Stimulated activated CD8-positive, alpha-beta memory T cell treated with anti-CD3 and anti-CD28 coated beads, Interleukin-15, amount 100 ng/mL, for 1 hour (primary cell): ENCODE measurements at places on chromosomes 3 and 15.

GRCh38 chr3:23659840-23660430, 145.8 kb upstream of the UBE2E1 start:
- no peak for DNase-seq

DNA sequence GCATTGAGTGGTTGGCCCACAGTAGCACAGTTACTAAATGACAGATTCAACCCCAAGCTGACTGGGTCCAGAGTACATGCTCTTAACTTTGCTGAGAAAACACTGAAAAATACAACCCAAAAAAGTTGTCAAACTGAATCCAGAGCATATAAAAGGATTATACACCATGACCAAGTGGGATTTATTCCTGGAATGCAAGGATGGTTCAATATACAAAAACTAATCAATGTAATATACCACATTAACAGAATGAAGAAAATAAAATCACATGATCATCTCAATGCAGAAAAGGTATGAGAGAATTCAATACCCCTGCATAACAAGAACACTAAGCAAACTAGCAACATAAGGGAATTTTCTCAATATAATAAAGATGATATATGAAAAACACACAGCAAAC, 98.5 kb downstream of the STAG1 start:
- no peak for DNase-seq

- no peak for DNase-seq
Measured at GRCh38 chr3:2577571-2577970, 478.9 kb downstream of the CNTN4 start.

GRCh38 chr3:161781381-161781780, 284.8 kb downstream of the OTOL1 start:
- no peak for DNase-seq

DNA sequence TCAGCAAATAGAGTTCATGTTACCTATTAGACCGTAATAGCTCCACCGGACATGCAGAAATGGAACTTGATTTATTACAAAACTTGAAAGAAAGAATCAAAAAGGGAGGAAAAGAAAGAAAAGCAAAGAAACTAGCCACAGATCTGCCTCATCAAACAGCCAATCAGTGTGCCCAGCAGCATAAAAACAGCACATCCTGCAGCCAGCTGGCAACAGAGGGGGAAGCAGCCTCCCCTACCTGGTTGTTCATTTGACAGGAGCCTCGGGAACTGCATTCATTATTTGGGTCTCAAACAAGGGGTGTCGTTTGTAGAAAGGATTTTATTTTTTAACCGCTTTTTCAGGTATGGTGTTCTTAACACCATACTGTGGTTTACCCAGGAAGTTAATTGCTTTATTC, 181.5 kb upstream of the TOPAZ1 start:
- DNase-seq: no peak

GRCh38 chr15:44035781-44036699, 159.0 kb downstream of the FRMD5 start:
- DNase-seq: no peak

- no peak for DNase-seq
Measured at GRCh38 chr3:15180042-15180611, 25.9 kb upstream of the CAPN7 start.

- no peak for DNase-seq
Measured at GRCh38 chr3:102356506-102356905, 78.3 kb upstream of the ZPLD1 start.

DNA sequence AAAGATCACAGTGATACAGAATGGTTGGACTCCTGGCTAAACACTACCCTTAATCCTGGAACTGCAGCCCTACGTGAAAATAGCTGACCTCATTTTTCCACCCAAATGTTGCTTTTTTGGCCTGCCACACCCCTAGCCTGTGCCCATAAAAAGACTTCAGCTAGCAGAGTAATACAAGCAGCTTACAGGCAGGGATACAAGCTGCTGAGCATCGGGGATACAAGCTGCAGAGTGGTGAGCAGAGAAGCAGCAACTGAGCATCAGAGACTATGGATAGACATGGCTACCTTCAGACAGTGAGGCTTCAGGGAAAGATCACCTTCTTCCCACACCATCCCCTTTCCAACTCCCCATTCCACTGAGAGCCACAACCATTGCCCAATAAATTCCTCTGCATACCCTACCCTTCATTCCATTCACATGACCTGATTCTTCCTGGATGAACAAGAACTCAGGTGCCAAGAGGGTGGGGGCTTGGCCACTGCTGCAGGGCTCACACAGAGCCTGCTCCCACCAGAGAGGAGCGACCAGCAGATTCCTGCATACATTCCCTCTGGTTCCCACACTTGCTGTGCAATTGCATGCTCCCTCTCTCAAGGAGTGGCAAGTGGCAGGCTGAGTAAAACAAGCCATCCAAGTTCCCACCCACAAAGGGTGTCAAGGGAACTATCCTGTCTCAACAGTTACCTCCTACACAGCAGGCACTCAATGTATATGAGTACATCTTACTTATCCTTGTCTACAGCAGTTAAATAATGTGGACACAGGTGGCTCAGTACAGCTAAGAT, 217.5 kb downstream of the ALCAM start:
- DNase-seq: no peak

DNA sequence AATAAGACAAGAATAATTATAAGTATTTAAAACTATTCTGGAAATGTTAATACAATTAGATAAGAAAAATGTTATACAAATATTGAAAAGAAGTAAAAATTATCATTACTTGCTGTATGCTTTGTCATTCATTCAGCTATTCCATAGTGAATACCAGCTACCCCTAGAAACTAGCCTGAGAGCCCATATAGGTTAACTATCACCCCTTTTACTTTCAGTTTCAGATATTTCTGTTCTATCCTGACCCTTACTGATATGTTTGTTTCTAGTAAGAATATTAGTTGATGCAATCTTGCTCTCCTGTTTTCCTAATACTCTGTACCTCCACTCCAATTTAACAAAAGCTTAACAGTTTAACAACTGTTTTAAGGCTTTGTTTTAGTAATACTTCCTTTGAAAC, 31.6 kb downstream of the FAM227B start:
- no peak for DNase-seq

DNA sequence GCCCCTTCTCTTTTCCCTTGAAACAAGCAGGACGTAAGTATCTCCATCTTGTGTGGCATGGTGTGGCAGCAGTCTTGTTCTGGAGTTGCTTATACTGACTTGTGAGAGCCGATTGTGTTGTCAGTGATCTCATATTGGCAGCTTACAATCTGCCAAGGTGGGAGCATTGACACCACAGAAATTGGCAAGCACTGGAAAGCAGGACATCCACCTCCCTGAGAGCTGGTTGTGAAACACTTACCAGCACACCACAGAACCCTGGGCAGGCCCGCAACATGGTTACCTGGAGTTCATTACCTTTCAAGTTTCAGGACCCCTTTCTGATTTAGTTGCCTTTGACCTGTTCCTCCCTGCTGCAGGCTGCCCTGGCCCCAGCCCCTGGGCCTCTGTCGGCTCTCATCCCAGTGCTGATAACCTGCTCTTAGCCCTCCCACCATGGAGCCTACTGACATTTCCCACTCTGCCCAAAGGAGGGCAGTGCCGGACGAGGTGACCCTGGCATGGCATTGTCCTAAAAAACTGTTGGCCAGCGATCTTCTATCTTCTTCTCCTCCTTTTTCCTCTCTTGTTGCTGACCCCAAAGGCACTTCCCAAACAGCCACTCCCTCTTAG, 10.6 kb upstream of the ATP2B2 start:
- DNase-seq: no peak

GRCh38 chr15:91068966-91069365, 31.1 kb upstream of the SV2B start:
- DNase-seq: no peak

DNA sequence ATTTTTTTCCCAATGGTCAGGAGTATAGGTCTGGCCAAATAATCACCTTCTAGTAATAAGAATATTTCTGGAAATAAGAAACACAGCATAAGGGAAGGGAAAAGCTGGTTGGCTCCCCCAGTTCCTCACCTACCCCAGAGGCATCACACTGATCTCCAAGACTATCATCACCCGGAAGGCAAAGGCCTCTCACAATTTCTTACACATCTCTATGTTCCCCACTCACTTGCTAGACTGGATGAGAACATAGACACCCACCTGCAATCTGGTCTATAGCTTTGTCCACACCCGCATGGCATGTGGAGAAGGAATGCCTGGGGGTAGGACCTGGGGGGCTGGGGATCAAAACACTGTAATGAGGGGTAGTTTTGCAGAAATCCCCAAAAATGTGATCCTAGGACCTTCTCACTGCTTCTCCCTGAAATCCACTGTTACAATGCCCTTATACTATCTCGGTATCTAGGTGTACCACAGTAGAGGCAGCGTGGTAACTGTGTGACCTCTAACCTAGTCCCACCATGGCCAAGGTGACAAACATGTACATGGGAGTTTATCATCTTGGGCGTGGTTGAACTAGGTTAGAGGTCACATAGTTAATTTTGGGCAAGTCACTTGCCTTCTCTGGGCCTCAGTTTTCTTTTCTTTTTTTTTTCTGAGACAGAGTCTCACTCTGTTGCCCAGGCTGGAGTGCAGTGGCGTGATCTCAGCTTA, 29.5 kb upstream of the NRROS start:
- no peak for DNase-seq

- no peak for DNase-seq
Measured at GRCh38 chr15:82698711-82699345, 10.8 kb downstream of the AP3B2 start.

- no peak for DNase-seq
Measured at GRCh38 chr15:76335307-76336253, 993 bp upstream of the ISL2 start.

GRCh38 chr3:123424999-123425712, 23.7 kb downstream of the ADCY5 start:
- no peak for DNase-seq

GRCh38 chr15:81196576-81197254, at the start of gene IL16:
IL16 (plus strand) TSS chr15:81196879; CDS start chr15:81225400, 28,521 bp downstream.
- DNase-seq: no peak

DNA sequence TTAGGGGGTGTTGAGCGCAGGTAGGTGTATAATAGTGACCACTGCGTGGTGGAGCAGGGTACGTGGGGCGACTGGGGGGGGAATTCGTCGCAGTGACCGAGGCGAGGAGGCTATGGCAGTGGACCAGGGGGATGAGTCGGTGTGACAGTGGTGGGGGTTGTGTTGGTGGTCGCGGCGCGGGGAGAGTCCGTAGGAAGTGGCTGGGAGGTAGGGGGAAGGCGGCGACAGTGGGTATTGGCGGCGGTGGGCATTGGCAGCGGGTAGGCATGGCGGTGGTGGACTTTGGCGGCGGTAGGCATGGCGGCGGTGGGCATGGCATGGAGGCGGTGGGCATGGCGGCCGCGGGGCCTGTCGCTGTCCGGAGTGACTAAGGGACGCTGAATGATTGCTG, 739 bp downstream of the SNRPN start:
- no peak for DNase-seq

GRCh38 chr3:60643831-60644230, 607.4 kb downstream of the FHIT start:
- DNase-seq: no peak

GRCh38 chr3:77040926-77041722, 1.2 kb downstream of the ROBO2 start:
- no peak for DNase-seq

DNA sequence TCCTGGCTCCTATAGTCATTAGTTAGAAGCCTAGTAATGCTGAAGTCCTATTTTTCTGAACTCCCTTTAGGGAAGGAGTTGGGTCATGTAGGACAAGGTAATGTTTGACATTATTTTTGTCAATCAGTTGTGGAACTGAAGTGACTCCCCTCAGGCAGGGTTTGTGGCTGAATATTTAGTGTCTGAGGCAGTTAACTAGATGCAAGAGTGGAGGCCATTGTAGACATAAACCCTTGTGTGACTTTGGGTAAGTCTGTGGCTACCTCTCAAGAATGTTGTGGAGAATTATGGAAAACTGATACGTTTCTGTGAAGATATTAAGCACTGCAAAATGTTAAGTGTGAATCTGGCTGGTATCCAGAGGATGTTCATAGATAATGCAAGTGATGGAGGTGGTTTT, 125.2 kb upstream of the PHLDB2 start:
- no peak for DNase-seq

GRCh38 chr3:59660376-59660775, 610.6 kb upstream of the CFAP20DC start:
- no peak for DNase-seq

DNA sequence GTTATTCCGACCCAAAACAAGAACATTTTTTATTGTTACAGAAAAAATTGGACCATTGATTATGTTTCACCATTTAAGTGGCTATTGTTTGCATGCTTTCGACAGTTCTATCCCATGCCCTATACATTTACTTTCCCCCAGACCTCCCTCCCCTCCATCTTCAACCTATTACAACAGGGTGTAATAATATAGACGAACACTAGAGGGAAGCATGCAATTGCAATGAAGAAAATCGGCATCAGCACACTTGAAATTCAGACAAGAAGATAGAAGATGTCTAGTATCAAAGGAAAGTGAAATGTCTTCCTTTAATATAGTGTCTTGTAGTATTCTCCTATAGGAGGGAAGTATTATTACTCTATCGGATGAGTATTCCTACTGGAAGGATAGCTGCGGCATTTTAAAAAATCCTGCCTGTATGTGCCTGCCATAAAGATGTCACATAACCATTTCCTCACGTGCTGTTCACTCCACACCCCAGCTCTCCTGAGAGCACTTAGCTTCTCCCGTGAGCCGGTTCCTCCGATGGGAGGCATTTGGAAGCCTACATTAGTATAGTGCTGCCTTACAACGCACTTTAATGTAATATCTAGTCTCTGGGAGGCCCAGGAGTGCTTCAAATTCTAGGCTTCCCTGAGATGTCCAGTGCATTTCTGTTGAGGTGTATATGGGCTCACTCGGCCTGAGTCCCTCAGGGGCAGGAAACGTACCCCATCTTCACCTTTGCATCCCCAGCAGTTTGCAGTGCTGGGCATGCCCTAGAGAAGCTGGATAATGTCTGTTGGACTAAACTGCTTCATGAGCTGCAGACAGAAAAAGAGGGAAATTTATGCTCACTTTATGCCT, 17.8 kb upstream of the ERICH6 start:
- no peak for DNase-seq

DNA sequence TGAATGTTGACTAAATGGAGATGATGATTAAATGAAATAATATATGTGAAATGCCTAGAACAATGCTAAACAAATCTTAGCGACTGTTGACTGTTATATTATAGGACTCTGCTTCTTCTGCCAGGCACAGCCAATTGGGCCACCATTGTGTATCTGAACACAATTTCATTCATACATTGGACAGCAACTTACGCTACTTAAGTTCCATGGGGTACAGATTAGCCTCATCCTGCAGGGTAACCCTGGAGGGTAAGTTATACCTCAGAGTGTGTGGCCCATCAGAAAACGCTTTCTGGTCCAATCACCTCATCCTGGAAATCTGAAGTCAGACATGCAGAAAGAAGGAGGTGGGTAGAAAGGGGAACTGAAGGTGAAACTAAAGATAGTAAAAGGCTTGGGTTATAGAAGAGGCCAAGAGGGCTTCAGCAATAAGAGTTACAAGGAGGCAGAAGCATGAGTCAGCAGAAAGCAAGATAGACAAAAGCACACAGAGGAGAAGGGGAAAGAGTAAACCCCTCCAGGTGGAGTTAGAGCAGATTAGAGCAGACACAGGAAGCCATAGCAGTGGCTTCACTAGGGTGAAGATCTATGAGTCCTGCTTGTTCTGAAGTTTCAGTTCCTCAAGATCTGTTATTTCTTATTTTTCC, 119.3 kb upstream of the SLC24A5 start:
- DNase-seq: no peak
